Activated naive CD4-positive, alpha-beta T cell (primary cell): ENCODE measurements at places on chromosomes 11 and 22.

DNA sequence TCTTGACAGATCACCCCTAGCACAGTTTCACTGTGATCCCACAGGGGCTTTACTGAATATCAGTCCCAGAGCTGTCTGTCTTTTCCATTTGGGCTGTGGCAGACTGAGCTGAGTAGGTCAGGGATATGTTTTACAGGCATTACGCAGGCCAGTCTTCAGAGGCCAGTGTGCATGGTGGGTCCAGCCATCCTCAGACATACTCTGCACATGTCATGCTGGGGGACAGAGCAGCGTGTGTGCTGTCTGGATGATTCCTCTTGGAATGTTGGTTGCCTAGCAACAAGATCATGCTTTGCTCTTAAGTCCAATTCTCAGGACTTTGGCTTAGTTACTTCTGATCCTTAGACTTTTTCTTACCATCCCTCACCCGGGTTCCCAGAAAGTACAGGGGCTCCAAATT, 736.5 kb downstream of the DLG2 start:
- DNase-seq, result no peak

- DNase-seq, result no peak
Observed at GRCh38 chr22:19329454-19329853, 37.9 kb upstream of the CLTCL1 start.

GRCh38 chr11:128620309-128621100, 33.1 kb upstream of the ETS1 start:
- DNase-seq, result no peak

GRCh38 chr11:70328556-70328955, 58.1 kb downstream of the PPFIA1 start:
- no peak for DNase-seq

DNA sequence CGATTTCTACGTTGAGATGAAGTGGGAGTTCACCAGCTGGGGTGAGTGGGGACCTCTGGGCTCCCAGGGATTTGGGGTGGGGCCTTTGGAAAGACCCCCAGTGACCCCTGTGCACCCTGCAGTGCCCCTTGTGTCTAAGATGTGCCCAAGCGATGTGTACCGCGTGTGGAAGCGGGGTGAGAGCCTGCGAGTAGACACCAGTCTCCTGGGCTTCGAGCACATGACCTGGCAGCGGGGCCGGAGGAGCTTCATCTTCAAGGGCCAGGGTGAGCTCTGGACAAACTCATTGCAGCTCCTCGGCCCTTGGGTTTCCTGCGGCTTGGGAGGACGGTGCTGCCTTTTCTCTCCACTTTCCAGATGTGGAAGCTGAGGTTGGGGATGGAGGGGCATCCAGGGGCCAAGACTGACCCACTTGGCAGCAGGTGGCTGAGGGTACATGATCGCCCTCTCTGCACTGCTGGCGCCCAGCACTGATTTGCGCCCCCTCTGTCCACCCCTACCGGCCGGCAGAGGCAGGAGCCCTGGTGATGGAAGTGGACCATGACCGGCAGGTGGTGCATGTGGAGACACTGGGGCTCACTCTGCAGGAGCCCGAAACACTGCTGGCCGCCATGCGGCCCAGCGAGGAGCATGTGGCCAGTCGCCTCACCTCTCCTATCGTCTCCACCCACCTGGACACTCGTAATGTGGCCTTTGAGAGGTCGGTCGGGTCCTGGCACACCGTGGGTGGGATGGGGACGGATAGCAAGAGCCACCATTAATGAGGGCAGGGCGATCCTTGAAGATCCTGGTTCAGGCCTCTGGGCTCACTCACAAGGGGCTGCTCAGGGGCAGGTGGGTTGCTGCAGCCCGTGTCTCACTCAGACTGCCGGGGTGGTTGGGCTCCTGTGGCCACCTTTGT, 2.6 kb downstream of the ANKRD13D start:
- no peak for DNase-seq

DNA sequence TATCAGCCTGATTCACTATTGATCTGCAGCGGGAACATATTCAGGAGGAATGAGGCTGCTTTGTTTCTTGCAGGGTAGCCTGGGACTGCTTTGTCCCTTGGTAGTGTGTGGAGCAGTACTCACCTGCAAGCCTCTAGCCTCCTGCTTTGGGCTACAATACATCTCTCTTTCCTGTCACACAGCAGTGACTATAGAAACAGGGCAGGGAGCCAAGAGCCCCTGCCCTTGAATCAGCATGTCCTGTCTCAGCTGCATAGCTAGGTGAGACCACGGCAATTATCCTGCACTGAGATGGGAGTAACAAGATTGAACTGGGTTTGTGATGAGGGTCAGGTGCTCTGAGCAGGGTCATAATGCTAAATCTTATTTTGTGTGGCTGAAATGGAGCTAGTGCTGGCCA, 191.9 kb downstream of the NELL1 start:
- no peak for DNase-seq

DNA sequence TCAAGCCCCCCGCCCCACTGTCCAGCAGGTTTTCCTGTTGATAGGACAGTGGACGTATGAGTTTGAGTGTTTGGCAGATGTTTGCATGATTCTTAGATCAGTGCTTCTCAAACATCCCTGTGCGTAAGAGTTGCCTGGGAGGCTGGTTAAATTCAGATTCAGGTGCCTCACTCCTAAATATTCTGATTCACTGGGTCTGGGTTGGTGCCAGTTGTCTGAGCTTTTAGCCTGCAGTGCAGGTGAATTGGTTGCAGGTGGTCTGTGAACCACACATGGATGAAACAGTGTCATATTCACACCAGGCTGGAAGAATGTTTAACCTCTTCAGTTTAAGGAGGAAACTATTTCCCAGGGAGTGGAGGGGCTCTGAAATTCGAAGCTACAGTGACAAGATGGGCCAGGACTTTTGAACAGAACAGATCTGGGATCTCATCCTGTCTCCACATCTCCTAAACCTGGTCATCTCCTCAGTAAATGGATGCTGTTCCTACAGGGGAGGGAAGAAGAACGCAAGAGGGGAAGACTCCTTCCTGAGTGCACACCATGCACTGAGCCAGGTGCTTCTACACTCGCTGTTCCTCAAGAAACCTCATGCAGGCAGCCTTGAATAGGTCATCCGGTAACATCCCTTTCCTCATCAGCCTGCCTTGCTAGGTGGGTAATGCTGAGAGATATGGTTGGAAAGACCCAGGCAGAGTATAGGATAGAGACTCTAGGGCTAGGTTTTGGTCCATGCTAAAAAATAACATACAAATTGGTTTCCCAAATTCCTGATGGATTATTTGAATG, 47.8 kb downstream of the TEAD1 start:
- no peak for DNase-seq

GRCh38 chr11:116397602-116398084, 375.1 kb downstream of the BUD13 start:
- DNase-seq, result no peak
